Effector CD4-positive, alpha-beta T cell (primary cell): ENCODE measurements at places on chromosomes 2 and 18.

DNA sequence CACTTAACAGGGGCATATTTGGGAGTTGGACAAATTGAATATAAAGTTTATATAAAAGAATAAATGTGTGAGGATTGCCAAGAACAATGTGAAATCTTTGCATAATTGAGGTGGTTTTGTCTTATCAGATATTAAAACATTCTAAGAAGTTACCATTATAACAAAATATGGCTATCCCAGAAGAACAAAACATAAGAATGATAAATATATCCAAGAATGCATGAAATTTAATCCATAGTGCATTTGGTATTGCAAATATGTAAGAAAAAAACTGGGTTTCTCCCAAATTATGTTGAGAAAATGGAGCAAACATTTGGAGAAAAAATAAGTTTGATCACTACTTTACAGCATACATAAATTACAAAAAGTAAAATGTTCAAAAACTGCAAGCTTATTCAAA, 562.4 kb downstream of the RNF144A start:
- DNase-seq, result no peak

GRCh38 chr2:23009545-23010149, 375.3 kb upstream of the KLHL29 start:
- no peak for DNase-seq

DNA sequence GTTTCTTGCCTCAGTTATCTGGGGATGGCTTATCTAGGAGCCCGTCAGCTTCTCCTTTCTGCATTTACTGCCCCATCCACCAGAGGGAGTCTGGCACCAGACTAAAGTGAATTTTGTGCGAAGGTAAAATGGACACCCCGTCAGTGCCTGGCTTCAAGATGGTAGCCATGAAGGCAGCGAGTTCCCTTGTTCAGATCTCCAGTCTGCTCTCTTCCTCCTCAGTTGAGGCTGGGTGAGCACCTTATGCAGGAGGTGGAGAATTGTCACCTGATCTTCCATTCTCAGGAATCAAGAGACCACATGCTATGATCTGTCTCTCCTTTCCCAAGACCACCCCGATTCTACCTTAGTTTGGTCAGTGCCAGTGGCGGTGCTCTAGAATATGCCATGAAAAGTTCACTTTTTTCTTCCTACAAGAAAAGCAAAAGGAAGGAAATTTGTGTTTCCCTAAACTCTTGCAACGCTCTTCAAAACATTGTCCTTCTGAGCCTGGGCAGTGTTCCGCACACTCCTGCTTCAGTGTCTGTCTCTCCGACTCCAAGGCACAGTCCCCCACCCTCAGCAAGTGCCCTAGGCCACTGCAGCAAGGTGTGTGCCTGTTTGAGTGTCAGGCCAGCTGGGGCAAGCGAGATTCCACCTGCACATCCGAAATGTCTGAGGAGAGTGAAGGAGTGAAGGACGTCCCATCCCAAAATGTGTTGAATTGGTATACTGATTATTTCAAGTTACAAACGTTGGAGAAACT, 168.6 kb downstream of the SS18 start:
- DNase-seq, result peak; percentile 6

GRCh38 chr2:26179446-26179913, 6.6 kb downstream of the GAREM2 start:
- DNase-seq, result no peak
